ENCODE measurements at places on chromosomes 4 and X.

DNA sequence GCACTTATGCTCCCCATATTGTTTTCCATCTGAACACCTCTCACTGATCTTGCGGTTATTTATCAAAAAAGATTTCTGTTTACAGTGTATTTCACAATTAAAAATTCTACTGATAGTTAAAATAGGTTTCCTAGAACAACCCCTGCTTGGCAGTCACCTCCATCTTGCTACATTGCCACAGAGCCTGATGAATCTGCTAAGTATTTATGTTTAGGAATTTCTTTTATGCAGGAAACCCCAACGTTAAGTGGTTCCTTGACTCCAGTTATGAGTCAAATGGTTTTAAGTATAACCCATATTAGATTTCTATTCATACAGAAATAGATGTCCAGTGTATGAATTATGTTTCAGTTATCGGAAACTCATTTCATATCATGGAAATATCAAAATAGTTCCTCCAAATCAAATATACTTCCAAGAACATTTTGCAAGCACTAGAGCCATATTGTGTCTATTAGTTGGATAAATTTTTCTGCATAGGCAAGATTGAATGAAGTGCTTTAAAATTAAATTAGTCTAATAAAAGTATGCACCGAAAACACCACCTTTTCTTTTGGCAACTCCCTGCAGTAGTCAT lies 20.6 kb downstream of the GALNT7 start:
- no peak for DNase-seq

DNA sequence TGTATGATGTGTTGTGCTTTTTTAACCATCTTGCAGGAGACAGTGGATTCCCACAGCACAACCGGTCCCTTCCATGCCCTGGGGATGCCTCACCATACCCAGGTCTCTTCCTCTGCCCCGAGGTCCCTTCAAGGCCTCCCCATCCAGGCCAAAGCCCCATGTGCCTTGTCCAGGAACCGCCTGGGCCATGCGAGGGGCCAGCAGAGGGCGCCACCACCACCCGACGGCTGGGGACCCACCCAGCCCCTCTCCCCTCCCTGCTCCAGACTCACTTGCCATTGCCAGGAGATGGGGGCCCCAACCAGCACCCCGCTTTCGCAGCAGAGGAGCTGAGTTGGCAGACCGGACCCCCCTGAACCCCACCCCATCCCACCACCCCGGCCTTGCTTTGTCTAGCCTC lies 485.5 kb downstream of the TRAM1L1 start:
- DNase-seq, result no peak

DNA sequence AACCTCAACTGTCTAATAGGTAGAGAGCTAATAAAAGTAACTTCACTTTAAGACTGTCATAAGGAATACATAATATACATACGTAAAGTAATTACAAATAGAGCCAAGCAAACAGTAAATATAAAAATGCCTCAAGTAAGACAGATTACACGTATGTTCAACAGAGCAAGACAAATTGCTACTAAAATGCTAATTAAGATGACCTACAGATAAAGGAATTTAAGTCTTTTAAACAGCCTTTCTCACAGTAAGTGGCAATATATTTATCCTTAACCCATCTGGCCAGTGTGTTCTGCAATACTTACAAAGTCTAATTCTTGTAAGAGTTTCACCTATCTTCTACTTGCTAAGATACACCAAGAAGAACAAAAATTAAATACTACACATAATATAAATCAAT lies 12.7 kb downstream of the G3BP2 start:
- DNase-seq, result no peak

DNA sequence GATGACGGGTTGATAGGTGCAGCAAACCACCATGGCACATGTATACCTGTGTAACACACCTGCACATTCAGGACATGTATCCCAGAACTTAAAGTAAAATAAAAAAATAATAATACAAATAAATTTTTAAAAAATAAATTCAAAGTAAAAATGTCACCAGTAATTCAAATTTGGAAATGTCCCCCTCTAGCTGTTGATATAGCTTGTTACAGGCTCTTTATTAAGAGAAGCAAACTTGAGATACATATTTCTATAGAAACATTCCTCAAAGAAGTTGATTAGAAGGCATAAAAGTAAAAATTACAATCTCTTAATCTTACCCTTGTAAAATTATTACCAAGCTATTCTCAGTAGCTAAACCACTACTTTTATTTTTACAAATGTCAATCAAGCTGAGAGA lies 1397.0 kb downstream of the FAM133A start:
- DNase-seq, result no peak

- DNase-seq, result no peak
Observed at GRCh38 chrX:124796989-124797388, 450.6 kb downstream of the SH2D1A start.

DNA sequence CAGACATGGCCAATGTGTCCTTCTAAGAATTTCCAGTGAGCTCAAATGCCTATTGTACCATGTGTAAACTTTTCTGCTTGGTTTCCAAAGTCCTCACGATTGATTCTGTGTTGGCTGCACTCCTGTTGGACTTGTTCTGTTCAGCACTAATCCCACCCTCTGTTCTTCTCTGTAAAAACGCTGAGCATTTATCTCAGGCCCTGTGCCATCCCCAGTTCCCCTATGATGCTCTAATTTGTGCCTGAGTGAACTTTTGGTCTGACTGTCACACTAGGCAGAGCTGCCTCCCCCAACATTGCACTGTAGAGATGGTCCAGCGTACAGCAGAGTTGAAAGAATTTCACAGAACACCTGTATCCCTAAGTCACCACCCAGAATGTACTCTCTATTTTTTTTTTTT lies 76.1 kb upstream of the STS start:
- no peak for DNase-seq

- DNase-seq, result no peak
Observed at GRCh38 chr4:143336781-143337599, at the start of gene GAB1. Gene GAB1, plus strand, starts transcription at chr4:143336876. Its CDS starts 313 bp downstream, at chr4:143337189.

- no peak for DNase-seq
Observed at GRCh38 chr4:108933046-108933445, 170.2 kb upstream of the ETNPPL start.

DNA sequence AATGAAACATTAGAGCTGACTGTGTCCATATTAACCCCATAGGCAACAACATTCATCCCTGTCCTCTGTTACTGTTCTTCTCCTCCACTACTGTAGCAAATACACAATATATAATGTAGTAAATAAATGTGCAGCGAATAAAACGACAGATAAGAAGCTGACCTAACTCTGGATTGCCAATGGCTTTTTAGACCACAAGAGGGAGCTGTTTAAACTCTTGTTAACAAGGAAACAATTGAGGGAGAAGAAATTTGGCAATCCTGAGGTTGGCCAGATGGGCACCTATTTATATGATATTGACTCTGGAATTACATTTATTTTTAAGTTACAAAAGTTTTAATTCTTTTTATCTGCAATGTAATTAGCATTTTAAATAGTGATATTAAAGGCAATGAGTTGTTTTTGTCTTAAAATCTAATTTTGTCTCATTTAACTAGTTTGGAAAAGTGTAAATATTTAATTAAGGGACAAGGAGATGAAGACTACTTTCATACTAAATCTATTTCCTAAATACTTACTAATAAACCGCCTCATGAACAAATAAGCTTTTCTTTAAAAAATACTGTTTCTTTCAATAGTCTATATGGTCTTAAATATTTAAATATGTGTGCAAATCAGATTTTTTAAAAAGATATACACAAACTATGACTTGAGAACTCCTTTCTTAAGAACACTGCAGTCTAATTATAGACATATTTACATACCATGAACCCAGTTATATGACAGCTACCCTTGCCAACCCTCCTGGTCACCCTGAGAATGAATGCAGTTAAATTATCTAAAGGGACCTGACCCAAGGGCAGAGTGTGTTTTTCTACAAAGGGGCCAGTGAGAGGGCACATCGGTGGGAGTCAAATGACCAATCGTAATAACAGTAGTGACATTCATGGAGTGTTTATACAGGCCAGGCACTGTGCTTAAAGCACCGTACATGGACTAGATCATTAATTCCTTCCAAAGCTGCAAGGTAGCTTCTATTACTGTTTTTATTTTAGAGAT lies 52.9 kb upstream of the HPF1 start:
- DNase-seq, result no peak

GRCh38 chrX:46627711-46628419 lies 54.3 kb downstream of the CHST7 start:
- no peak for DNase-seq

DNA sequence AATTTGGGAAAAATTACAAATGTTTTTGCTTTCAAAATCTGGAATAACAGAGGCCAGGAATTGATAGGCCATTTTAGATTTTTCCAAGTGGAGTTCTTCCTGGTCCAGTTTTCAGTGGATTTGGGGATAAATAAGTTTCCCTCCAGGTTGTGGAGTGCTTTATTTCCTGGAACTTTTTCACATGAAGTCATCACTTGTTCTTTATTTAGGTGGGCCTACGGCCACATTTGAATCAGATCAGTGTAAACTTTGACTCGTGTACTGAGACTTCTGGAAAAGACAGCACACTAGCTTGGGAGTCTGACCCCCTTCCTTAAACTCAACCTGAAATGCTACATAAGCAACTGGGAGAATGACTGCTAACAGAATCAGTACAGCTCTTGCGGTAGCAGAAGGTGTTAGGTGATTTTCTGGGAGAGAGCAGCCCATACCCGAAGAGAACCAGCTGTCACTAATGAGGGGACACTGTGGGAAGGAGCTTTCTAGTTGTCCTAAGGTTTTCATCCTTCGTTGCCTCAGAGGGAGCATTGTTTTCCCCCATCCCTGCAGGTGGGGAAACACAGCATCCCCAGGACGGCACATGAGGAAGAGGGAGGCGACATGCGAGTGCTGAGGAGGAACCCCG lies 235.2 kb upstream of the FAT1 start:
- DNase-seq, result no peak

DNA sequence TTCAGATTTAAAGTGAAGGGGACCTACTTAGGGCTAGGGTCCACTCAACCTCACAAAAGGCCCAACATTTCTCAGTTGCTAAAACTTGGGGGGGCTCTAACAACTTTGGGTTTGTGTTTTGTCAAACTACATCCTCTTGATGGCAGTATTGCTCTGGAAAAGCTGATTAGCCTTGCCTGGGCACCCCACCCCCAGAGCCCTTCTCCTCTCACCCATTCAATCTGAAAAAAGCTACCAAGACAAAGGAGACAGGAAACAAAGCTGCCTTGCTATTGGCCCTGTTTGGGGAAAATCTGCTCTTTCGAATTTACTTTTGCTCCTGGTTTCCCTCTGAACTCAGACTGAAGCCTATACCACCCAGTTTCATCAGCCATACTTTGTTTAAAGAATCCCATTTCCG lies 195.2 kb upstream of the STK26 start:
- DNase-seq, result no peak

DNA sequence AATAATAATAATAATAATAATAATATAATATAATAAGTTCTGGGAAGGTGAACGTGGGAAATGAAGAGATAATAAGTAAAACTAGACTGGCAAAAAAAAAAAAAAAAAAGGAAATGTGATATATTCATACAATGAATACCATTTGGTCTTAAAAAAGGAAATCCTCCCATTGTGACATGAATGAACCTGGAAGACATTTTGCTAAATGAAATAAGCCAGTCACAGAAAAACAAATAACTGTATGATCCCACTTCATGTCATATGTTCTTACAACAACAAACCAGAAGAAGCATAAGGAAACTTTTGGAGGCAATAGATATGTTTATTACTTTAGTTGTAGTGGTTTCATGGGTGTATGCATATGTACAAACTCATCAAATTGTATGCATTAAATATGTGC lies 63.1 kb downstream of the ATP11C start:
- DNase-seq, result no peak

DNA sequence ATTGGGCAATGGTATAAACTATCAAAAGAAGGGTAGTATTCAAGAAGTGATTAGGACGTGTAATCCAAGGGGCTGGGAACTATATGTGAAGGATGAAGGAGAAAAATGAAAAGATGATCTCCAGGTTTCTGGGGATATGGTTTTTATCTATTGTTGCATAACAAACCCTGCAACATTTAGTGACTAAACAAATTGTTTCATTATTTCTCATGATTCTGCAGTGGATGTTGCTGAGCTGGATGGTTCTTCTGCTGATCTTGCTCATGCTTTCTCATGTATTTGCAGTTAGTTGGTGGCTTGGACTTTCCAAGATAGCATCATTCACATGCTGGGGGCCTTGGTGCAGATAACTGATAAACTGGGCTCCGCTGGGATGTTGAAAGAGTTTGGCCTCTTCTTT lies 29.1 kb downstream of the PHOX2B start:
- no peak for DNase-seq

DNA sequence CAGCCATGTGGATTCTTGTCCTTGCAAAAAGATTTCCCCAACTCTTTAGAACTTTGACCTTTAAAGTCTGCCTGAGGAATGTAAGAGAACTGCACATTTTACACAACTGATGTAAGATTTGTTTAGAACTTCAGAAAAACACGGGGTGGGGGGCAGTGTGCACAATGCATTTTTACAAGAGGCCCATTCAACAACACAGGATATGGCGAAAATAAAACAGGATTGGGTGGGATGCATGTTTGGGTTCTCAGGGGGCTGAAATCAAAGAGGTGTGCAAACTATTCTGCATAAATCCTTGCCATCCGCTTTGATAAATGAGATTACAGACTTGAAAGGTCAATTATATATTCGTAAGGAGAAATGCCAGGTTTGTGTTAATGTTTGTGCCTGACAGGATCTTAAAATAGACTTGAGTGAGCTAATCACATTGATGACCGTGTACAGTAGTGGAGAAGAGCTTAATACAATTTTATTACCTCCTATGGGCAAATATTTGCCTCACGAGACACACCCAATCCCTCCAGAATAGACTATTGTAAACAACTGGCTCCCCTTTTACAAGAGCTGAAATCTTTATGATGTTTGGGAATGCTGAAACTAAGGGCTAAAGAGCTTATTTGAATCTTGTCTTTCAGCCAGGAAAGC lies 184.1 kb upstream of the LEF1 start:
- DNase-seq, result no peak

DNA sequence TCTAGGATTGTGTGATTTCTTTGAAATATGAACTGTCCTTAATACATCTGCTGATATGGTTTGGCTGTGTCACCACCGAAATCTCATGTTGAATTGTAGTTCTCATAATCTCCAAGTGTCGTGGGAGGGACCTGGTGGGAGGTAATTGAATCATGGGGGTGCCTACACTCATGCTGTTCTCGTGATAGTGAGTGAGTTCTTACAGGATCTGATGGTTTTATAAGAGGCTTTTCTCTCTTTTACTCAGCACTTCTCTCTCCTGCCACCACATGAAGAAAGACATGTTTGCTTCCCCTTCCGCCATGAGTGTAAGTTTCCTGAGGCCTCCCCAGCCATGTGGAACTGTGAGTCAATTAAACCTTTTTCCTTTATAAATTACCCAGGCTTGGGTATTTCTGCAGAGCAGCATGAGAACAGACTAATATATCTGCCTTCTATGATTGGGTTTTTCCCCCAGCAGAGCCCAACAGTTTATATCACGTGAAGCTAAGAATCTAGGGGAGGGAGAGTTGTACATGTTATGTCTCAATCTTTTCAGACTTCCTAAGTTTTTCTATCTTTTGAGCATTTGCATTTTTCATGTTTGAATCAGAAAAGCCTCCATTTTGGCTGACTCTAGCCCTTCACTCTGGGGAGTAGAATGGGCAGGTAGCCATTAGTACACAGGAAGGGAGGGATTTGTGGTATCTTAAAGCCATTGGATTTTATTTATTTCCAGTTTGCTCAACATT lies 58.9 kb downstream of the PLAC1 start:
- no peak for DNase-seq
